Naive B cell (primary cell): ENCODE measurements at places on chromosomes 2 and 18.

GRCh38 chr2:166957686-166958085 lies 69.4 kb downstream of the XIRP2 start:
- DNase-seq: no peak

- no peak for DNase-seq
These were observed 612.6 kb upstream of the ACVR2A start for GRCh38 chr2:147232225-147232669.

DNA sequence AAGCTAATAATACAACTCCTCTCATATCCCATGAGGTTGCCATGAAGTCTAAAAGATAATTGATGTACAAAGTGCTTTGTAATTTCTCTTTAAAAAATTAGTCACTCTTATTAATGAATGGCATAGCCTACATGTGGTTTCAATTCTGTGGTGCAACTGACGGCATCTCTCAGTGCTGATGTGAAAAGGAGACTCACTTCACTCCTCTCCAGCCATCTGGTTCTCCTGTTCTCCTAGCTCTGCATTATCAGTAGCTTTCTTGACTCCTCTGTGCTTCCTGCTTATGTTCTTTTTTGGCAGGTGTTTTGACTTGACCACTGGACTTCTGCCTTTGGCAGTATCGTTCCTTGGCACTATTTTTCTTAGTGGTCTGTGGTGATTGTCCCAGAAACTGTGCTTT lies 134.9 kb upstream of the ZFP36L2 start:
- DNase-seq: no peak

DNA sequence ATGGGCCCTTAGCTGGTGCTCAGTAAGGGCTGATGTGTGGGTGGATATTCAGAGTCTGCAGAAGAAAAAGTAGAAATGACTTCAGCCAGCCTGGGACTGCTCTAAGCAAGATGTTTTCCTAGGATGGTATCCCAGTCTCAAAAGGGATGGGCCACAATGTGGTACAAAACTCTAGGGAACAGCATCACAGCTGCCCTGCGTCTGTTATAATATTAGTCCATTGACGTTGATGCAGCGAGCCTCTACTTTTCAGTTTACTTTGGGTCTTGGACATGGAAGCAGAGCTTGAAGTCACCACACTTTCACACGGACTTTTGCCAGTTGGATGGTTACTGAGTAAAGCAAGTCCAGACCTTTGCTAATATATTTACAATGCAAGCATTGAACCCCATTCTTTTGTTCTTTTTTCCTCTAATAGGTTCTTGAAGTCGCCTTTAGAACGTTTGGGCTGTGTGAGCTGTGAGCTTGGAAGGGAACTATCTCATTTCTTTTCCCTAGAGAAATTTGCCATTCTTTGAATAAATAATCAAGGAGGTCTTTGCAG lies 105.7 kb downstream of the RDH14 start:
- no peak for DNase-seq

- peak; percentile 12 for DNase-seq
These were observed 112.4 kb downstream of the MIB1 start for GRCh38 chr18:21853016-21853415.
